ENCODE measurements at places on chromosomes 4 and X.

GRCh38 chr4:175954685-175955084 is 111.0 kb upstream of the WDR17 start:
- no peak for DNase-seq

GRCh38 chrX:14344172-14344940 is 185.0 kb upstream of the GLRA2 start:
- DNase-seq = no peak

DNA sequence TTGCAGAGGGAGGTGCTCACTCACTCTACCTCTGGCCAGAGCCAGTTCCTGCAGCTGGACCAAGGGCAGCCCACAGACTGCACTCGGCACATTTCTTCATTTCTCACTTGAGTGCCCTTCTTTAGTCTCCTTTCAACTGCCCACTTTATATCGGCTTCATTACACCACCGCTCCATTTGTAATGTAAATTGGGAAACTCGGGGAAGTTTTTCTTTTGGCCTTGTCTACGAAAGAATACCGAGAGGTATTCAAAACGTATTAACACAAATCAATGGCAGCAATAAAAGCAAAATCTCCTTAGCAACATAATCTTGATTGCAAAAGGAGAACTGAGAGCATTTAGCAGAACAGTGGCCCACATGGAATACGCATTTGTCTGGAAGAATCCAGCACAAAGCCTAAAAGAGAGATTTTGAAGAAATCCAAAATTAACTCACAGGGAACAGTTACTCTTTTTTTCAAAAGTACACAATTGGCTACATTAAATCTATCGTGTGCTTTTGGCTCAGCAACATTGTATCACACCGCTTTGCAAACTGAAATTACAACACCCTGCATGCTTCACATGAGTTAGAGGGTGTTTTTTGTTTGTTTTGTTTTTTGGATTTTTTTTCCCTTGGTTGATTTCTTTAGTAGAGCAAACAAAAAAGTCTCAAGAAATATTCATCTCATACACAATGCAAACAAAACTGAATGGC is 62.6 kb downstream of the CHIC2 start:
- DNase-seq = no peak

GRCh38 chr4:168755598-168756477 is 254.2 kb downstream of the CBR4 start:
- peak; percentile 70 for DNase-seq

GRCh38 chrX:70434352-70434866 is 10.2 kb upstream of the DLG3 start:
- peak; percentile 85 for DNase-seq

GRCh38 chrX:120680090-120680489 is 50.2 kb upstream of the C1GALT1C1 start:
- DNase-seq = no peak

DNA sequence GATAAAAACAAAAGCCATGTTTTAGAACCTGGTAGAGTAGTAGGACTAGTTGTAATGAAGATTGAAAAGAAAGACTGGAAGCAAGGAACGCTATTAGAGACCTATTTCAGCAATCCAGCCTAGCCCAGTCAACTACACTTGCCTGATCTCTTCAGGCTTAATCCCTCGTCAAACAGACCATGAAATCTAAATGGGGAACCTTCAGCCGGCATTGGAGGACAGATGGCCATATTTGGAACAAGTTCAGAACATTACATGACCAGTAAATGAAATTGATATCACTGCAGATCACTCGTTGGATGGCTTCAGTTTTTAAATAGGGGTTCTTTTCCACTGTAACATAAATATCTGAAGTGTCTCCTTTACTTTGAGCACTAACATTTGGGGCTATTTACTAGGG is 84.8 kb upstream of the WDR44 start:
- no peak for DNase-seq

- peak; percentile 63 for DNase-seq
These were observed 477.7 kb downstream of the PDGFC start for GRCh38 chr4:156493858-156494257.

GRCh38 chr4:62531264-62531663 is 1331.1 kb downstream of the ADGRL3 start:
- no peak for DNase-seq

GRCh38 chr4:130359542-130359941 is 1263.6 kb downstream of the C4orf33 start:
- DNase-seq = peak; percentile 18

GRCh38 chr4:140081641-140082390 is 72.2 kb downstream of the MAML3 start:
- DNase-seq = no peak

DNA sequence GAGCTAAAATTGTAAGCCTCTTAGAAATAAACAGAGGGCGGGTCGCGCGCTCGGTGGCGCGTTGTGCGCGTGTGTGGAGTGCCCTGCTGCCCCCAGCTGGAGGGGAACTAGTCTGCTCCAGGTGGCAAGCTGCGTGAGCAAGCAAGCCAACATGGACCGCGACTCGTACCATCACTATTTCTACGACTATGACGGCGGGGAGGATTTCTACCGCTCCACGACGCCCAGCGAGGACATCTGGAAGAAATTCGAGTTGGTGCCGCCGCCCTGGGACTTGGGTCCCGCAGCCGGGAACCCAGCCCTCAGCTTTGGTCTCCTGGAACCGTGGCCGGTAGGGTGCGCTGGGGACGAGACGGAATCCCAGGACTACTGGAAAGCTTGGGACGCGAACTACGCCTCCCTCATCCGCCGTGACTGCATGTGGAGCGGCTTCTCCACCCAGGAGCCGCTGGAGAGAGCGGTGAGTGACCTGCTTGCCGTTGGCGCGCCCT is 66.1 kb downstream of the DNAAF6 start:
- no peak for DNase-seq

DNA sequence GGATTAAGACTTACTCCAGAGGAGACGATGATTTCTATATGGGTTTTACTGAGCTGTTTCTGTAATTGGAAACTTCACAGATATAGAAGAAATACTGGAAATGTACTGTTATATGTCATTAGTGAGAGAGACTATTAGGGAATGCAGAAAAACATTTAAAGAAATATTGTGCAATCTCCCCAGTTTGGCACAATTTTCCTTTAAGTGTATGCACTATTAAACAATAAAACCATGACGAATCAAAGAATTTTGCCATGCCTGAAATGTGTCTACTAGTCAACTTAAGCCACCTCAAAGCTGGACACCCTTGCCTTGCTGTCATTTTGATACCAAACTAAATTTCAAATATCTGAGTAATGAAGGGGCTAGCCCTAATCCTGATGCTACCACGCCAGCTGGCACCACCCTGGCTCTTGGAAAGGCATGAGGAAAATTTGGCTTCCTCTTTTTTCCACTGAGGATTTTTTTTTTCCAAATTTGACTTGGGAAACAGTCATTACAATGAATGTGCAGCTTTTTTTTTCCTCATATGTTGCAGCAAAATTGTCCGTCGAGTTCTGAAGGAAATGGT is 36.1 kb downstream of the MTTP start:
- DNase-seq = no peak

GRCh38 chr4:159048166-159048886 is 54.6 kb upstream of the RAPGEF2 start:
- peak; percentile 71 for DNase-seq

- DNase-seq = no peak
These were observed 66.6 kb upstream of the ENPP6 start for GRCh38 chr4:184284336-184284690.

DNA sequence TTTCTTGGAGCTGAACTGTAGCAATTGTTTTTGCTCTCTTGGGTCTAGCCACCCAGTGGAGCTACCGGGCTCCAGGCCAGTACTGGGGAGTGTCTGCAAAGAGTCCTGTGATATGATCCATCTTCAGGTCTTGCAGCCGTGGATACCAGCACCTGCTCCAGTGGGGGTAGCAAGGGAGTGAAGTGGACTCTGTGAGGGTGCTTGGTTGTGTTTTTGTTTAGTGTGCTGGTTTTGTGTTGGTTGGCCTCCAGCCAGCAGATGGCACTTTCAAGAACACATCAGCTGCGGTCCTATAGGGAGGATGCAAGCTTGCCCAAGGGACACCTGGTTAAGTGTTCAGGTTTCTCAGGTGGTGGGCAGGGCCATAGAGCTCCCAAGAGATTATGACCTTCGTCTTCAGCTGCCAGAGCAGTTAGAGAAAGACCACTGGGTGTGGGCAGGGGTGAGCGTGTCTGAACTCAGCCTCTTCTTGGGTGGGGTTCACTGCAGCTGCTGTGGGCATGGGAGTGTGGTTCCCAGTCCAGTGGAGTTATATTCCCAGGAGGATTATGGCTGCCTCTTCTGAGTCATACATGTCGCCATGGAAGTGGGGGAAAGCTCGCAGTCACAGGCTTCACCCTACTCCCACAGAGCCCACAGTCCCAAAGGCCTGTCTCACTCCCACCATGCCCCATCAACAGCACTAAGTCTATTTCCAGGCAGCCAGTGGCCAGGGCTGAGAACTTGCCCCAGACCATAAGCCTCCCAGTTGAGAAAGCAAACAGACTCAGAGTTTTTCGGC is 811.6 kb downstream of the GLUD2 start:
- DNase-seq = no peak

GRCh38 chr4:144580430-144580829 is 65.5 kb upstream of the HHIP start:
- no peak for DNase-seq

- no peak for DNase-seq
These were observed 317.1 kb downstream of the UNC5C start for GRCh38 chr4:95231681-95232080.

DNA sequence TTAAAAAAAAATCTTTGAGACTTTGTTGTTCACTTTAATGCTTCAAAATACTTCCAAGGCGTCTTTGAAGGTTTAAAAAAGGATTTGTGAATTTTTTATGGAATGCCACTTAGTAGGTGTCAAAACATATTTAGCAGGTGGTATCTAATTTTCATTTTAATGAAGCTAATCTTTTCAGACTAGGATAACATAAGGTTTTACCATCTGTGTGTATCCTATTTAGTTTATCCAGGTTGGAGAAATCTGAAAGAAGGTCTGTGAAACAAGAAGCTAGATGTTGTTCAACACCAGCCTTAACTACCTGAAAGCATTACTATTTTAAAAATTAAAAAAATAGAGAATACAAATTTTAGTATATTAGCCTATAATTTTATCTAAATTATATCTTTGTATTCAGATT is 193.4 kb downstream of the GRID2 start:
- no peak for DNase-seq

- no peak for DNase-seq
These were observed 33.3 kb upstream of the FGFR3 start for GRCh38 chr4:1759818-1760223.

- no peak for DNase-seq
These were observed 118.7 kb downstream of the TSPAN5 start for GRCh38 chr4:98539741-98540140.

DNA sequence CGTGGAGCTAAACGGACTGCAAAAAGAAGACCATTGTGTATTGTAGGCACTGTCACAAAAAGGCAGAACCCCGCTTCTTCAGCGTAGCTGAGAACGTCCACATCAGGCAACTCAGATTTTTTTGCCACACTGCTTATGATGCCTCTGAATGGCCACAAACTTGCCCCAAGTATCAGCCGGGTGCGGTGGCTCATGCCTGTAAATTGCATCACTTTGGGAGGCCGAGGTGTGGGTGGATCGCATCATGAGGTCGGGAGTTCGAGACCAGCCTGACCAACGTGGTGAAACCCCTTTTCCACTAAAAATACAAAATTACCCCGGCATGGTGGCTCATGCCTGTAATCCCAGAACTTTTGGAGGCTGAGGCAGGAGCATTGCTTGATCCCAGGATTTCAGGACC is 14.9 kb upstream of the IL3RA start:
- no peak for DNase-seq

DNA sequence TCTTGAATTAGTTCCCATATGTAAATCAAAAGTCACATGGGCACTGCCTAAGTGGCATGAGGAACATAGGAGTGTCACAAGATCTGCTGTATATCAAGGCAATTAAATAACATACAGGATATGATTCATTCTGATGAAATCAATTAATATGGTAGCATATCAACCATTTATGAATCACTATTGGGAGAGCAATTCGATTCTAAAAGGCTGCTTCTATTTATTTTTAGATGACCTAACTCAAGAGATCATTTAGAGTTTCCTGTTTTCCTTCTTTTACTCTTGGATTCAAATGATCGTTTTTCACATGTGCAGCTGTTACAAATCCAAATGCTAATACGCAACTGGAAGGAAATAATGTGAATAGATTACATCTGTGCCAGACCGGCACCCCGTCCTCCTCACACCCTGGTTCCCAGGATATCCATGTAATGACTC is 81.9 kb downstream of the HCCS start:
- DNase-seq = peak; percentile 28

DNA sequence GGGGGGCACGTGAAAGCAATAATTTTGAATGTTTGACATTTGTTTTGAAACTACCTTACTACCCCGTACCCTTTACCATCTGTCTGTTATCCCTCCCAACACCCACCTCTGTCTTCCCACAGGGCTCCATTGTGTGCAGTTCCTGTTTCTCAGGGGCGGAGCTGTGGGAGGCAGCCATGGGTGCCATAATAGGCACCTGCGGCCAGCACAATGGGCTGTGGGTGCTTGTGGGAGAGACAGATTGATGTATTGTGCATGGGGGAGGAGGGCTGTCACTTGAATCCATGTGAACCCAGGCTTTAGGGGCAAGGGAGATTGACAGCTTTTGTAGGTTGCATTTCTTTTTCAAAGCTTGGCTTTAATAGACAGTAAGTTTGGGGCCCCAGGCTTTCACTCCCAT is 122.6 kb upstream of the CXorf66 start:
- DNase-seq = no peak

GRCh38 chr4:36823199-36823967 is 421.2 kb upstream of the NWD2 start:
- DNase-seq = no peak

- peak; percentile 69 for DNase-seq
These were observed 994 bp downstream of the GALNT7 start for GRCh38 chr4:173169428-173170181.

- DNase-seq = no peak
These were observed 3.6 kb downstream of the MAGEA11 start for GRCh38 chrX:149715468-149715867.

DNA sequence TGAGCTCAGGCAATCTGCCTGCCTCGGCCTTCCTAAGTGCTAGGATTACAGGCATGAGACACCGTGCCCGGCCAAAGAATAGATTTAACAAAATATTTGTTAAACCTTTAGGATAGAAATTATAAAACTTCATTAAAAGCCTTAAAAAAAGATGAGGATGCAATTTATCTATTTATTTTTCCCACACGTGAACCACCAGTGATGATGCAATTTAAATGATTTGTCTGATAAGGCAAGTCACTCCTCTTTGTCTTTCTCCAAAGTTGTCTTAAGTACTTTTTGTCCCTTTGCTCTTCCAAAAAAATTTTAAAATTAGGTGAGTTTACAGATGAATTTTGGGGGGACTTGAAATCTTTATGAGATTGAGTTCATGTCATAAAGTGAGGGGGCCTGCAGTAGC is 58.2 kb downstream of the SLC34A2 start:
- DNase-seq = no peak

DNA sequence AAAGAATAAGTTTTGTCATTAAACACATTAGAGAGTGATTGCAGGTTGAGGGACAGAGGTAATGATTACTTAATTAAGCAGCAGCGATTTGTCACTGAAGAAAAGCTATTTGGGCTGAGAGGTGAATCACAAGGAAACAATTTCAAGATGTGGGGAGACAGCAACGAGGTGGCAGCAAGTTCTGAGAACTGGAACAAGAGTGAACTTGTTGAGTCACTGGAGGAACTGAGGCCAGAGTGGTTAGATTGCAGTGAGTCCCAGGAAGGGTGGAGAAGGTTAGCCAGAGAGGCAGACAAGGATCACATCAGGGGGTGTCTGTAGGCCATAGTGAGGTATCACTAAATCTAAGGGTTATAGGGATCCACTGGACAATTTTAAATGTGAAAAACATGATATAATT is 57.9 kb upstream of the TMPRSS11A start:
- DNase-seq = no peak

Data from EH (cell line).